ENCODE measurements at places on chromosomes 2 and 18.

DNA sequence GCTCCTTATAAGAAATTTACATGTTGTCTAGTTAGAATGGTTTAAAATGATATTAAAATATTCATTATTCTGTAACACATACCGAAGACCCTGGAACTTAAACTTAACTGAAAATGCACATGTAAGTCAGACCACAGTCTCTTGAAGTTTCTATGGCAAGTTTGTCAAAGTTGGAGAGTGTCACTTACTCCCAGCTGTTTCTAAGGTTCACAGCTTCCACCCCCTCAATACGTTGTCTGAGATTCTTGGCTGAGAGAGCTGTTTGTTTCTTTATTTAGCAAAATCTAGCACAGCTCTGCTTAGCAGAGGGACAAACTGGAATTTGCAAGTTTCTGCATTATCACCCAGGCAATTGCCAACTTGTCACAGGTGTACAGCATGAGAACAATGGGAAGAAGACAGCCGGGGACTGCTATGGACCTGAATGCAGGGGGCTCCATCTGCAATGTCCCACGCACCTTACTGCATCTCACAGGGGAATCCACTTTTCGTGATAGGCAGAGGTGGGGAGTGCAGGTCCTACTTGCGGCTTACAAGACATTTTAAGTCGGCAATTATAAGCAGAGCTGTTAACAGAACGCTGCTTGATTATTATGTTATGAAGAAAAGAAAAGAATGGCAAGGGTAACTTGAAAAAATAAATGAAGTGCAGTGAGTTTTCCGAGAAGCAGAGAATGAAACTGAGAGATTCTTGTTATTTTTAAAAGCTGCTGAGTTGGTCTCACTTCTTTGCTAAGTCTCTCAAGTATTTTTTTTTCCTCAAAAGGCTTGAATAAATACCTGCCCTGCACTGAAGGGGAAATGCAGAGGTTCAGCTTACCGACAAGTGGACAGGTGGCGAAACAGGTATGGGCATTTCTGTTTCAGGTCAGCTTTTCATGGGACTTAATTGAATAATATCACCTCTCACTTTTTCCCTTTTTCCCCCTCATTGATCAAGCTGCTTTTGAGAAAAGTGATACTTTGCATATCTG lies 1072.1 kb upstream of the FANCL start:
- no peak for DNase-seq

- no peak for DNase-seq
Measured at GRCh38 chr18:27966881-27967280, 210.0 kb downstream of the CDH2 start.

DNA sequence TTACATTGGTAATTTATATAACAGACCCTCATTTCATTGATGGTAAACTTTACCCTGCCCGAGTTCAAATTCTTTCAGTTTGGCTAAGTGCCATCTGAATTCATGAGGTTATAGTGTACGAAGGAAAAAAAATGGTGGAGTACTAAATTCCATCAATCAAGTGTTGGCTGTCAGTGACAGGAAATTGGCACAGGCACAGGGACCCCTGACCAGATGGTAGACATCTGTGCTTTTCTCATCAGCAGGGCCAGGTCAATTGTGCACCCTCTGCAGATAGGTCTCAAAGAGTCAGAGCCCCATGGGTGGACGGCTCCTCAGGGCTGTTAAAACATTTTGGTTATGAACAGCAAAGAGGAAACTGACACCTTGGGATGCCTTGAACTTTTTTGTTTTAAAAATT lies 439.2 kb downstream of the SETBP1 start:
- no peak for DNase-seq

GRCh38 chr2:237742191-237742590 lies 56.4 kb upstream of the RBM44 start:
- DNase-seq: no peak

GRCh38 chr18:51236225-51236624 lies 38.7 kb upstream of the MEX3C start:
- no peak for DNase-seq
